ENCODE measurements at places on chromosomes 3 and 15. TPM values are rescaled to one million over a fixed set of nuclear protein-coding genes. Genes with fewer than 3 reads are reported as not detected.

Gene CASR
- not detected for total RNA-seq

Gene ILDR1
- not detected for total RNA-seq

Gene GPR149
- total RNA-seq, result not detected

Gene RETNLB
- total RNA-seq, result not detected

Gene DYNC1LI1
- 25.7 TPM for total RNA-seq

Gene ATP8B4
- 1.5 TPM for total RNA-seq
